Spleen (tissue), 13 donors: ENCODE measurements at places on chromosomes 7 and 10.

DNA sequence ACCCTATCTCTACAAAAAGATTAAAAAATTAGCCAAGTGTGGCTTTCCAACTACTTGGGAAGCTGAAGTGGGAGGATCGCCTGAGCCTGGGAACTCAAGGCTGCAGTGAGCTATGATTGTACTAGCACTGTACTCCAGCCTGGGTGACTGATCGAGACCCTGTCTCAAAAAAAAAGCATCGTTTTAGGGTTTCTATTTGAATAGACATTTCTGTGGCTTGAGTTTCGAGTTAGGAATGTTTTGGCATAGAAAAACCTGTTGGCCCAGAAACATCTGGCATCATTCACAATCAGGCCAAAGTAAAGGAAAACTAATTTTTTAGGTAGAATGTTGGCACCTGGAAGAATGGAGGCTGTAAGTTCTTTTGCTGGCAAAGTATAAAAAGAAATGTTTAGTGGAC lies 72.4 kb downstream of the AUTS2 start:
- DNase-seq: no peak

GRCh38 chr10:36781570-36781969 lies 343.8 kb upstream of the ANKRD30A start:
- DNase-seq: no peak

GRCh38 chr10:71836596-71836974 lies 14.5 kb downstream of the PSAP start:
- no peak for DNase-seq

DNA sequence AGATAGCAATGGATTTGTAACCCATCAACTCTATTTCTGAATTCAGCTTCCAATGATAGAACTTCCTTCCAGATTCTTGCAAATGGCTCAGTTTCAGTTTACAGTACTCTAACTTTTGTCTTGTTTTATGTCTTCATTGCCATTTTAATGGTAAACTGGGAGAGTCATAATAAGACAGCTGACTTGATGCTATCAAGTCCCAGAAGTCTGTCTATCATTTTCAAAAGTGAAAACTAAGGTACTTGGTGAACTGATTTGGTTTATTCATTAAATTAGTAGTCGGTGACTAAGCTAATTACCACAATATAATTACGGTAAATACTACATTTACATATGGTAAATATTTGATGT lies 25.0 kb downstream of the RTKN2 start:
- no peak for DNase-seq

GRCh38 chr10:37733822-37734221 lies 123.6 kb downstream of the ZNF248 start:
- DNase-seq: no peak

DNA sequence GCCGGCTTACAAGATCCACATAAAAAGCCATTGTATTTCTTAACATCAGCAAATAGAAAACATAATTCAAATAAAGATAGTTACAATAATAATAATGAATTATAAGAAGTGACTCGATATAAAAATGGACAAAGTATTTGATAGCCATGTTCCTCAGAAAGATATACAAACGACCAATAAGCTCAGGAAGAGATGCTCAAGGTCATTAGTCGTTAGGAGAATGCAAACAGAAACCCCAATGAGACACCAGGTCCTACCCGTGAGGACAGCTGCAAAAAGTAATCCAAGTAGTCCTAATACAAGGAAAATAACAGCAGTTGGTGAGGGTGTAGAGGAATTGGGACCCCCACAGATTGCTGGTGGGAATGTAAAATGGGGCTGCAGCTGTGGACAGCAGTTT lies 54.2 kb upstream of the INPP5A start:
- no peak for DNase-seq

DNA sequence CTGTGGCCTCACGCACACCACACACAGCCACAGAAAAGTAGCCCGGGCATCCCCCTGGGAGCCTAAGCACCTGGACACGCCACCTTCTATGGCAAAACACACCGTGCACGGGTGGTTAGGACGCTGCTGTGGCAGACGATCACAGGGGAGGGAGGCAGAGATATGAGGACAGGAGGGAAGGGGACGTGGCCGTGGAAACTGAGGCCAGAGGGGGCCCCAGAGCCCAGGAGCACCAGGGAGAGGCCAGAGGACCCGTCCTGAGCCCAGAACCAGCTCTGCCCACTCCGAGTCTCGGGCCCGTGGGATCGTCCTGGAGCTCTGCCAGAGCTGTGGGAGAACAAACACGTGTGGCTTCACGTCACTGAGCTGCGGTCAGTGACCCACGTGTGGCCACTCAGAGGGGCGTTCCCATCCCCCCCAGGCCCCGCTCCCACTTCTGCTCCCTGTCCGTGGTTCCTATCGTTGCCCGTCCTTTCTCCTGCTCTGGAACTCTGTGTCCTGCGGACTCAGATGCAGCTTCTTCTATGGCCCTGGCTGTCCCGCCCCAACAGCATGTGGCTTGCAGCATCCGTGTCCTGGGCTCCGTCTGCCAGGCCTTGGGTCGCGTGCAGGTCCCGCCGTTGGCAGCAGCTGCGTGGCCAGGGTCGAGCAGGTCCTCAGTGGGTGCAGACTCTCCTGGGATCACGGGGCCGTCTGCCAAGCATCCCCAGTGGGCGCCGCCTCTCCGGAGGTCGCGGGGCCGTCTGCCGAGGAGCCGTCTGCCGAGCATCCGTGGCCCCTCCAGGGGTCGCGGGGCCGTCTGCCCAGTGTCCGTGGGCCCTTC lies 31.0 kb downstream of the GET4 start:
- DNase-seq: no peak

DNA sequence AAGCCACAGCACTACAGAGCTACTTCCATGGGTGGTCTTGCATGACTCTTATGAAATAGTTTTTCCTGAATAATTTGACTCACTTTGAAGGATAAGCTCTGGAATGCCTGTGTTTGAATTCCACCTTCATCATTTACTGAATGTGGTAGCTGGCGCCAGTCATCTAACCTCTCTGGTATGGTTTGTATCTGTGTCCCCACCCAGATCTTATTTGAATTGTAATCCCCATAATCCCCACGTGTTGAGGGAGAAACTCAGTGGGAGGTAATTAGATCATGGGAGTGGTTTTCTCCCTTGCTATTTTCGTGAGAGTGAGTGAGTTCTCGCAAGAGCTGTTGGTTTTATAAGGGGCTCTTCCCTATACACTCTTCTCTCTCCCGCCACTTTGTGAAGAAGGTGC lies 11.2 kb upstream of the SLC13A1 start:
- DNase-seq: no peak

- DNase-seq: no peak
These were observed 4.3 kb downstream of the IRF5 start for GRCh38 chr7:128941946-128942526.

DNA sequence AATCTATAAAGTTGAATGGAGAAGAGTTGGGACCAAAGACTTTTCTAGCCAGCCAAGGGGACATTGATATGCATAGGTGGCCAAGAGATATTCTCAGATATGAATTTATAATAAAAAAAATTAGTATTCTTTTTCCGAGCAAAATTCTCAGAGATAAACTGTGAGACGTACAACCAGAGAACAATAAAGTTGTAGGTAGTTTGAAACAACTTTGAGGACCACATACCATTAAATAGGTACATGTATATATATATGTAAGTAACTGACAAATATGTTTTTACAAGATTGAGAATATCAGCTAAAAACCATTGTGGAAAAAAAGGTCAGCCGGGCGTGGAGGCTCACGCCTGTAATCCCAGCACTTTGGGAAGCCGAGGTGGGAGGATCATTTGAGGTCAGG lies 56.5 kb downstream of the EXOC4 start:
- no peak for DNase-seq
